ENCODE measurements at places on chromosomes 13 and 19. TPM values are rescaled to one million over a fixed set of nuclear protein-coding genes. Genes with fewer than 3 reads are reported as not detected.

The VSTM2B gene
- total RNA-seq = 7.2 TPM

The FLT1 gene
- total RNA-seq = 29.3 TPM

The ZNF566 gene
- total RNA-seq = 25.7 TPM

The DAND5 gene
- not detected for total RNA-seq

- no peak for DNase-seq
Measured at GRCh38 chr19:23409392-23410048, 14.2 kb upstream of the ZNF91 start.

DNA sequence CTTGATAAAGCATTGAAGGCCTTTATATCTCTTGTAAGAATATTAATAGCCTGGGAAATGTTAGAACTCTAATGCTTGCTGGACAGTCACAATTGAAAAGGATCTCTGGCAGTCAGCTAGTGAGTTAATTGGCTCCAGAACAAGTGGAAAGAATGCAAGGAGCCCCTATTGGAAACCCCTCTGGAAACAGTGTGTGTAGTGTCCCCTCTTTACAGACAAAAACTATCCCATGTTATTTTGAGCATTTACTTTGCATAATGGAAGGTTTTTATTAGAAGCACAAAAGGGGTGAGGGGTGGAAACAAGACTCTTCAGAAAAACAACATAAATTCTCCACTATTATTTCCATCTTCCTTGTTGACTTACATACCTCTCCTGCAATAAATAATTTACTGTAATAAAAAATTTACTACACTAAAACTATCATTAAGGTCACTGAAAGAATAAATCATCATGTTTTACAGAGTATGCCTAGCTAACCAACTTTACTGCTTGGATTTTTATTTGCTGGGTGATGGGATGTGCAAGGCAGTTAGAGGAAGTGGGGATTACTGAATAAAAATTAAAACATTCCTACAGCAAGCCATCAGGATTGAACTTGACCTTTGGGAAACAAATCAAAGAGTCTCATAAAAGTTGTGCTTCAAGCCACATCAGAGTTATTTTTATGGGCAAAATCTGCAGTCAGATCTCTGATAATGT is 610.4 kb downstream of the TBC1D4 start:
- no peak for DNase-seq

- DNase-seq = no peak
Measured at GRCh38 chr13:29436291-29436690, 159.2 kb downstream of the SLC7A1 start.

- DNase-seq = no peak
Measured at GRCh38 chr13:31862828-31863227, 123.5 kb downstream of the RXFP2 start.

GRCh38 chr19:4660993-4661392 is 9.1 kb downstream of the MYDGF start:
- no peak for DNase-seq

GRCh38 chr13:20550799-20551198 is 16.2 kb upstream of the IFT88 start:
- no peak for DNase-seq

DNA sequence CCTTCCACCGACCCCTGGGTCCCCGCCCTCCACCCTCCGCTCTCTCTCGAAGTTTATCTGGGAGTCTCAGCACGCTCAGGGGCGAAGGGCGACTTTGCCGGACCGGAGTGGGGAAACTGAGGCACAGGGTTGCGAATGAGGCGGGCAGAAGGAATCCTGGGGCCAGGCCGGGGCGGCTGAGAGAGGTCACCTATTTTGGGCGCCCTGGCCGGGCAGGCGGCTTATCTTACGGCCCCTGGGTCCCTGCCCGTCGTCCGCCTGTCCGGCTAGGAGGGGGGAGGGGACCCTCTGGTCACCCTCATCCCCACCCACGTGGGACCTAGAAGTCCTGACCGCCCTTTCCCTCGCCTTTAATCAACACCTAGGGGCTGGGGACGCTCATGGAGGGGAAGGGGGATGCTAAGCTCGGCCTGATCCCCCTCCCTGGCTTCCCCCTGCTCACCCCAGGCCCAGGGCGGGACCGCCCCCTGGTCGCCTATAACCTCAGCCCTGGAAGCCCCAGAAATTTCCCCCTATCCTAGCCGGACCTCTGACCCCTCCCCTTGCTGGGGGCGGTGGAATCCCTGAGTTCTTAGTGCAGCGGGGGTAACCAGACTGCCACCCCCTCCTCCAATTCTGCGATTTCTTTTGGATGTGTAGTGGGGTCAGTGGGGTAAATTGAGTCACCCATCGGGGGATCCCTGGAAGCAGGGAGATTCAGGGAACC is 556 bp downstream of the TRIP10 start:
- no peak for DNase-seq

GRCh38 chr19:53007606-53008005 is 6.1 kb upstream of the ERVV-1 start:
- DNase-seq = no peak

GRCh38 chr13:43205416-43205815 is 182.0 kb downstream of the DNAJC15 start:
- no peak for DNase-seq

DNA sequence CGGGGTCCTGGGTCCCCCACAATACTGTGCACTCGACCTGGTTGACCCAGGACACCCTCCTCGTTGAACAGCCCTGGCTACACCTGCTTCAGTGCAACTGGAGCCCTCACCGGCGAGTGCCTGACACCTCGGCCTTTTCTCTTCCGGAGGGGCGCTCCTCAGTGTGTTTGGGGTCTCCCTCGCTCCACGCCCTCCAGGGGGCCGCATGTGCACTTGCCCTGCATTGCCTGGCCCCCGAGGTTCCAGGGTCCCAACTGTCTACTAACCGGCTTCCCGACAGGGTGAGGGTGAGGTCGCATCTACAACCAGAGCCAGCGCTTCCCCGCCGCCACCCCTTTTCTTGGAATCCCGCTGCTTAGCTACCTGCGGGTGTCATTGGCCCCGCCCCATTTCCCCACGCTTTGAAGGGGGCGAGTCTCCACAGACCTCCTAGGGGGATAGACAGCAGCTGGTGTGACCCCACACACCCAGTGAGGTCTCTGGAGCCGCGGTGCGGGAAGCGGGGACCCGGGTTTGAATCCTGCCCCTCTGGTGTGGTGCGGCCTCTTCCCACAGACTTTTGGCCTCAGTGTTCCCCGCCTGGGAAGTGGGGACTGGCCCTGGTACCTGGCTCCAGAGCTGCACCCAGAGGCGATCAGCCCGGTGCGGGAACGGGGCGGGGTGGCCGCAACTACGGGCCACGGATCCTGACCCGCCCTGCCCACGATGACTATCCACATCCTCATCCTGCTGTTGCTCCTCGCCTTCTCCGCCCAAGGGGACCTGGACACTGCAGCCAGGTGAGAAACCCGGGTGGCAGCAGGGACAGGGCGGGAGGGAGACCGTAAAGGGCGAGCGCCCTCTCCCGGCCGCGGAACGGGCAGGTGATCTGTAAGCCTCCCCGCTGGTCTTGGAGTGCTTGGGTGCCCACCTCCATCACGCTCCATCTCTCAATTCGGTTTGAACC is at the start of gene ADM5:
Gene ADM5 (plus strand): TSS at position 462 of the 946 bp plus-strand sequence. CDS start 244 bp downstream, at position 706.
- no peak for DNase-seq

DNA sequence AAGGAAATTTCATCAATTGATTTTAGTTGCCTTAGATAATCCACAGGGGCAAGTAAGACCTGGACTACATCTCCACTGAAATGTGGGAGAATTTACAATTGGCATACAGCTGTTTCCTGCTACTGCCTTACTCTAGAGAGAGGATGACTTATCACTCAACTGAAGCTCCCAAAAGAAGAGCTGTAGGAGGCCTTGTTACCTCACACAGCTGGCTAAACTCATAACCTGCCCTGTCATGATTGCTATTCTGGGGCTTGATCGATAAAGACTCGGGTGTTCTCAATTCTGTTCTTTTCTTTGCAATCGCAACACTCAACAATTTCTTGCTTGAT is 1396.4 kb downstream of the EFNB2 start:
- no peak for DNase-seq

DNA sequence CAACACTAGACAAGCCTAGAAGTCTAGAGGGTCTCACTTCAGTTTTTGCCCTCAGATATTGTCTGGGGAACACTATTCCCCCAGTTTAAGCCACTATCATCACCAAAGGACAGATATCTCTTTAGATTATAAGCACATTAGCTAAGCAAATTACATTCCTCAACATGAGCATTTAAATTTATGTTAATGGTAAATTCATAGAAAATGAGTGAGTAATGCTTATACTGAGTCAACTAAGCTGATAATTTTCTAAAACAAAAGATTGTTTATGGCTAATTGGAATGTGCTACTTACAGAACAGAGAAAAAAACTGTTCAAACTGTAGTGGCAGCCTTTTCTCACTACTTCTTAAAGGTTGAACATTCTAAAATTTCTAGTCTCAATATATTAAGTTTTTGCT is 290.2 kb downstream of the SLITRK1 start:
- DNase-seq = no peak

GRCh38 chr13:103133556-103133955 is 67.3 kb upstream of the SLC10A2 start:
- DNase-seq = no peak

- no peak for DNase-seq
Measured at GRCh38 chr19:4575267-4576015, 16.0 kb upstream of the SEMA6B start.

DNA sequence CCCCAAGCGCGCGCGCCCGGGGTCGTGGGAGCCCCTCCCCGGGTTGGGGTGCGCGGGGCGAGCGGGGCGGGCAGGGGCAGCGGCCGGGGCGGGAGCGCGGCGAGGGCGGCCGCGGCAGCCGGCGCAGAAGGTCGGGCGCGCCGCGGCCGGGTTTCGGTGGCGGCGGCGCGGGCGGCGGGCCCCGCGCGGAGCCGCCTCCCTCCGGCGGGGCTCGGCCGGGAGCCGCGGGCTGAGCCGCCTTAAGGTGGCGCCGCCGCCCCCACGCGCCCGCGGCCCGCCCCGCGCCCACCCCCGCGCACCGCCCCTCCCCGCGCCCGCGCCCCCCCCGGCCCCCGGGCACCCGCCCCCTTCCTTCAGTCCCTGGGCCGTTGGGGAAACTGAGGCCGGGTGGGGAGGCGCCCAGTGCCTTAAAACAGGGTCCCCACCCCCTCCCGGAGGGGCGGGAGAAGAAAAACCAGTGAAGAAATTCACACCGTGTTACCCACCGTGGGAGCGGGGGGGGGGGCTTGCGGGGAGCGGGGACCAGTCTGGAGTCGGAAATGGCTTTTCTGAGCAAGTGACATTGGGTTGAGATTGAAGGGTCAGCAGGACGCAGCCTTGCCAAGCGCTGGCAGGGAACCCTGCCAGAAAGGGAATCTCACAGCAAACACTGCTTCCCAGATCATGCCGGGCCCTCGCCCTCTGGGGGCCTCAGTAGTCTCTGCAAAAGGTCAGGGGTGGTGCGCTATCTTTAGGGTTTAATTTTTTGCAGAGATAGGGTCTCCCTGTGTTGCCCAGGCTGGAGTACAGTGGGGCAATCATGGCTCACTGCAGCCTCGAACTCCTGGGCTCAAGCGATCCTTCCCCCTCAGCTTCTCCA is at the start of gene TLE2:
Gene TLE2 (minus strand): TSS at position 216 of the 859 bp plus-strand sequence. CDS start 376 bp downstream, outside the sequence.
- DNase-seq = no peak

- no peak for DNase-seq
Measured at GRCh38 chr19:51600940-51601580, 29.1 kb downstream of the SIGLEC5 start.

- DNase-seq = no peak
Measured at GRCh38 chr13:43876366-43876765, 3.2 kb downstream of the CCDC122 start.

DNA sequence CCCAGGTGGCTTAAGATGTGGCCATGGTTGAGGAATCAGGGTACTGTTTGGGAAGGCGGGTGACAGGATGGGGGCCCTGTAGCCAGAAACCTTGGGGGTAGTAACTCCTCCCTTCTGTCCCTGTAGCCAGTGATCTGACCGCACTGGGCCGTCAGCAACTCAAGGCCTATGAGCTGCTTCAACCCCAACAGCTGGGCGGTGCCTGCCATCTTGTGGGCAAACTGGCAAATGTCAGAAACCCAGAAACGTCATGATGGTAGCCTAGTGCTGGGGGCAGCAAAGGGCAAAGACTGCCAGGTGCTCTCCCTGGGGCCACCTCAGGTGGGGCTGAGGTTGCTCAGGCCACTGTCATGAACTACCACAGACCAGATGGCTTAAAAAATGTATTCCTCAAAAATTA is 3.5 kb downstream of the COPE start:
- DNase-seq = no peak

DNA sequence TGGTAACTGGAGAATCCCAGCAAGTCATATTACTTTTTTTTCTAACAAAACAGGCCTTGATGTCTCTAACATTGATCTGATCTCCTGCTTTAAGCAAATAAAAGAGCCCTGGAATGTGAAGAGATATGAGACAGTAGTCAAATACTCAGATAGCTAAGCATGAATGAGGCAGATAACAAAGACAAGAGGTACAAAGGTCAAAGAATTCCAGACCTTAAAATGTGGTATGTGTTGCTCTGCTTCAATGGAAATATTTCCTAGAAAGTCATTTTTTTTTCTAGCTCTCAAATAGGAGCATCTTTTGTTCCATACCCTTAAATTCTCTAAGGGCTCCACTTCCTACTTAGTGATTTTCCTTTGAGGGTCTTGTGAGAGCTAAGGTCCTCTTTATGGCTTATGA is 54.6 kb downstream of the ZNF254 start:
- DNase-seq = no peak

- no peak for DNase-seq
Measured at GRCh38 chr13:71661921-71662320, 205.1 kb downstream of the DACH1 start.

DNA sequence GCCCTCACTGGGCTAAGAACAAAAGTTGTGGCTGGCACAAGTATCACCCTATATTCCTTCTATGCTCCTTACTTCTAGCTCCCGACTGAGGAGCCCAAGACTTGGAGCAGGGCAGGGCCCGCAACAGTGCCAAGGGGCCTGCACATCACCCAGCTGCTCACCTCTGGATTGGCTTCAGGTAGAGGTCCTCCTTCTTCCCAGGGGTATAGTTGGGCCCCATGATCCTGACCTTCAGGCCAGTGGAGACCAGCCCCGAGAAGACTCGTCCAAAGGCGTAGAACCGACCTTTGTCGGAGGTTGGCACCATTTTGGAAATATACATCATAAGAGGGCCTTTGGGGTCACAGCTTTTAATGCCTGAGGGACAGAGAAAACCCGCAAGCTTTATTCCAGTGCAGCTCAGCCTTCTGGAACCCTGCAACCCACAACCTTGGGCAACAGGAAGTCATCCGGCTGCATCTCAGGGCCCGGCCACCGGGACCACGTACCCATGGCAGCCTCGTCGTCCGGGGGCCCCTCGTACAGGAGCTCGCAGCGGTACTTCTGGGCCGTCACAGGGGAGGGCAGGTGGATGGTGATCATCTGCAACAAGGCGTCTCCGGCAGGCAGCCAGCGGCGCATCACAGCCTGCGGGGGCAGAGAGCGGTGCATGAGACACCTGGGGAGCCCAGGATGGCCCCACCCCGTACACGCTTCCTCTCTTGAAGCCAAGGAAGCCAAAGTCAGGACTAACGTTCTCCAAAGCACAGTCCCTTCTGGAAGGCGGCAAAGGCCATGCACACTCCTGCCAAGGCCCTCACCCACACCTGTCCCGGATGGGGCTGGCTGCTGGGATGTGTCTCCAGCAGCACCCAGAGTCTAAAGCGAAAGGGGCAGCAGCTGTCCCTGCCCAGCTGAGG is 4.7 kb downstream of the EEF2 start:
- DNase-seq = no peak

- DNase-seq = peak; percentile 5
Measured at GRCh38 chr13:22644941-22645340, 535.8 kb upstream of the SGCG start.

- DNase-seq = no peak
Measured at GRCh38 chr13:41613984-41614661, 156.8 kb downstream of the RGCC start.

- DNase-seq = no peak
Measured at GRCh38 chr13:100394005-100394695, 194.4 kb downstream of the GGACT start.

GRCh38 chr19:54682306-54682856 is 19.6 kb downstream of the LILRB4 start:
- DNase-seq = no peak

All from spinal cord (tissue), 10 donors.